Activated CD8-positive, alpha-beta memory T cell treated with anti-CD3 and anti-CD28 coated beads for 36 hours (primary cell): ENCODE measurements at places on chromosomes 12 and 14. TPM values are rescaled to one million over a fixed set of nuclear protein-coding genes. Genes with fewer than 3 reads are reported as not detected.

Gene P3H3
- total RNA-seq: 1.8 TPM

Gene ETFBKMT
- 1.1 TPM for total RNA-seq

Gene CKAP4
- total RNA-seq: 14.2 TPM

Gene CIROP
- not detected for total RNA-seq

Gene POU6F1
- total RNA-seq: 6.9 TPM

Gene SDR9C7
- total RNA-seq: not detected

Gene TAS2R8
- total RNA-seq: not detected

Gene MSRB3
- total RNA-seq: not detected

Gene TEX52
- total RNA-seq: not detected

Gene DPPA3
- total RNA-seq: not detected

Gene LBHD2
- total RNA-seq: not detected

Gene COX8C
- total RNA-seq: not detected

Gene GSG1
- total RNA-seq: not detected

Gene DNAJC22
- total RNA-seq: not detected

Gene AQP6
- not detected for total RNA-seq

Gene MANSC1
- 0.23 TPM for total RNA-seq

Gene SCFD1
- total RNA-seq: 59.1 TPM

Gene PELI2
- 2.9 TPM for total RNA-seq

Gene RIN3
- 62.2 TPM for total RNA-seq

Gene OR6C4
- not detected for total RNA-seq

Gene PPP1R12A
- 68.2 TPM for total RNA-seq

Gene NEUROD4
- not detected for total RNA-seq

Gene KRT79
- total RNA-seq: 0.23 TPM

Gene NACA
- total RNA-seq: 969 TPM

Gene TMCC3
- total RNA-seq: 0.10 TPM

Gene GLI1
- total RNA-seq: 0.46 TPM

Gene PZP
- total RNA-seq: not detected

Gene SCN8A
- total RNA-seq: 1.3 TPM

Gene GPR65
- 17.1 TPM for total RNA-seq

Gene ADAM21
- total RNA-seq: 0.15 TPM

Gene PIP4K2C
- total RNA-seq: 22.3 TPM

Gene FAM90A1
- total RNA-seq: 0.13 TPM

Gene B3GNT4
- total RNA-seq: 0.63 TPM

Gene ACSM4
- not detected for total RNA-seq

Gene LHX5
- not detected for total RNA-seq

Gene EIF2B1
- total RNA-seq: 92.9 TPM

Gene C1QL4
- total RNA-seq: not detected

Gene SPX
- 0.51 TPM for total RNA-seq

Gene TMEM30B
- 2.1 TPM for total RNA-seq

Gene CCND2
- 653 TPM for total RNA-seq

Gene GNPNAT1
- total RNA-seq: 35.0 TPM

Gene FGD4
- 0.44 TPM for total RNA-seq

Gene LRRC10
- not detected for total RNA-seq

Gene PAPLN
- total RNA-seq: 0.32 TPM

Gene FBLN5
- 0.84 TPM for total RNA-seq

Gene BORCS5
- 41.1 TPM for total RNA-seq

Gene STXBP6
- total RNA-seq: 0.34 TPM

Gene DTX1
- total RNA-seq: 3.3 TPM

Gene WSCD2
- not detected for total RNA-seq

Gene CEP290
- 17.3 TPM for total RNA-seq

Gene OR11H6
- total RNA-seq: not detected

Gene SOAT2
- 1.2 TPM for total RNA-seq

Gene SLCO1B1
- not detected for total RNA-seq

Gene MAP3K9
- 5.5 TPM for total RNA-seq

Gene BLOC1S1
- total RNA-seq: 89.9 TPM

Gene CCDC38
- 0.25 TPM for total RNA-seq

Gene LRRC43
- not detected for total RNA-seq

Gene AHNAK2
- total RNA-seq: not detected

Gene OR4K1
- total RNA-seq: not detected
